ENCODE measurements at places on chromosomes 5 and 9.

DNA sequence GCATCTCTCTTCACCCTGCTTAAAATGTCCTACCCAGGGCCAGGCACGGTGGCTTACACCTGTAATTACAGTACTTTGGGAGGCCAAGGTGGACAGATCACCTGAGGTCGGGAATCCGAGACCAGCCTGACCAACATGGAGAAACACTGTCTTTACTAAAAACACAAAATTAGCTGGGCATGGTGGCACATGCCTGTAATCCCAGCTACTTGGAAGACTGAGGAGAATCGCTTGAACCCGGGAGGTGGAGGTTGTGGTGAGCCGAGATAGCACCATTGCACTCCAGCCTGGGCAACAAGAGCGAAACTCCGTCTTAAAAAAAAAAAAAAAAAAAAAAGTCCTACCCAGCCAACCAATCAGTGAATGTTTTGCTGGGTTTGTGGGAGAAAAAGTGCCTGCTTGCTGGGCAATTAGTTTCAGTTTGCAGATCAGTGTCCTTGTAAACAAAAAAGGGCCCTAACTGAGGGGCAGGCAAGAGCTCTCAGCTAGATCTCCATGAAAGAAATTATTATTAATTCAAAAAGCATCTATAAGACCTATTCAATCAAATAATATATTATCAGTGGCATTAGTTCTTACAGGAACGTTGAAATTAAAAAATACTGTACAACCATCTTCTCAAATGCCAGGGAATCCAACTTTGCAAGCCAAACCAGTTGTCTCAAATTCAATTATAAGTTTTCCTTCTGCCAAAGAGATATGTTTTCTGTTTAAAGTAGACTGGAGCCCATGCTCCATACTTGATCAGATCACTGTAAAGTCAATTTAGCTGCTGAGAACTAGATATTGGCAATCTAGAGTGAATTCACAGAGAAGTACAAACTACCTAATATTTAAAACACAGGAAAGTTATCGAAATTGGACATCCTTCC lies 3.9 kb downstream of the MEGF9 start:
- DNase-seq = no peak

GRCh38 chr9:94649100-94649819 lies 9.9 kb upstream of the FBP1 start:
- DNase-seq = no peak

DNA sequence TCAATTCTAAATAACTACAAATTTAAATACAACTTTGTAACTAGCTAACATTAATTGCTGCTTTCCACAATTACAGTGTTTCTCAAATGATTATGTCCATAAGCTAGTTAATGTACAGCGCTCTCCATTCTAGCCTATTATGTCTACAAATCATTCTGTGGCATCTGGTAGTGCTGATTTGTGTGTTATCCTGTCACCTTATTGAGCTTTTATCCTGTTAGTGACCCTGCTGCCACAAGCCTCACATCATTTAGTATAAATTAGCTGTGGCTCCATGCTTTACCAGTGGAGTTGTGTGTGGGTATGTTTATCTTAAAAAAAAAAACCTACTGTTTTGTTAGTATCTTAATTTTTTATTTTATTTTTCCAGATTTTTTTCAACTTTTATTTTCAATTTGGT lies 112.6 kb upstream of the PJA2 start:
- no peak for DNase-seq

DNA sequence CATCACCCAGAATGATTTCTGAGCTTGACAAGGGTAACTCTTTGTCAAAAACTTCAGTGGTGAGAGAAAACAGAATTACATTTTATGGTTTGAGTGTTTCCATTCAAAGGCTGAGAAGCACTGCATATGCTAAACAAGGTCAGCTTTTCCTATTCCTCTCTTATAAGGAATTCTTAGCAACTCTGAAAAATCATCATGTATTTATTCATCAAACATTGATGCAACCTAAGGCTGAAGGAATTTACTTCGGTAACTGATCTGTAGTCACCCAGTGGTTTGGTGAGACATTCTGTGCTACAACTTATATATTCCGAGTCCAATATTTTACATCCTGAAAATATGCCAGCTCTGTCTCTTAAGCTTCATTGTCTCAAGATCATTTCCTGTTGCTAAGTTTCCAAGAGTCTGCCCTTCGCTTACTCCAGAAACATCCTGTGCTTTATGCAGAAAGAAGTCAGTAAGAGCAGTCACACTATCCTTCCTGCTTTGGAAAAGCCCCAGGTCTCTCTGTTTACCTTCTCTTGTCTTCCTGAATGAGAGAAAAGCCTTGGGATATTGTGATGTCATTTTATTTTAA lies 176.6 kb upstream of the TBCA start:
- no peak for DNase-seq

All from stimulated activated CD8-positive, alpha-beta memory T cell treated with anti-CD3 and anti-CD28 coated beads, Interleukin-4, amount 100 ng/mL, for 4 hours (primary cell).